Occipital lobe (tissue), 3 donors: ENCODE measurements at places on chromosomes 11 and 22.

DNA sequence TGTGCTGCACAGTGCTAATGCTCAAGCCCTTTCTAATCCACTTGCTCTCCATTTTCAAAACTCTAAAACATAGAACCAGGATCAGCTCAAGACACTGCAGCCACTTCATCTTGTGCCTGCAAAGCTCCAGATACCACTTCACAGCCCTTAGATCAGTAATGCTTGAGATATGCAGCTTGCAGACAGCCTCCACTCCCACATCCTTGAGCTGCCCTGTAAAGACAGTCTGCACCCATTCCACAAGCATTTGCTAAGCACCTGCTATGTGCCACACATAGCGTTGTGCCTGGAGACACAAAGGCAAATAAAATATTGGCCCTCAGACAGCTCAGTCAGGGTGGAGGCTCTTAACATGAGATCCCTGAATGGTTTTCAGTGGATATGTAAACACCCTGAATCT, 192.5 kb upstream of the SNX19 start:
- DNase-seq: no peak

DNA sequence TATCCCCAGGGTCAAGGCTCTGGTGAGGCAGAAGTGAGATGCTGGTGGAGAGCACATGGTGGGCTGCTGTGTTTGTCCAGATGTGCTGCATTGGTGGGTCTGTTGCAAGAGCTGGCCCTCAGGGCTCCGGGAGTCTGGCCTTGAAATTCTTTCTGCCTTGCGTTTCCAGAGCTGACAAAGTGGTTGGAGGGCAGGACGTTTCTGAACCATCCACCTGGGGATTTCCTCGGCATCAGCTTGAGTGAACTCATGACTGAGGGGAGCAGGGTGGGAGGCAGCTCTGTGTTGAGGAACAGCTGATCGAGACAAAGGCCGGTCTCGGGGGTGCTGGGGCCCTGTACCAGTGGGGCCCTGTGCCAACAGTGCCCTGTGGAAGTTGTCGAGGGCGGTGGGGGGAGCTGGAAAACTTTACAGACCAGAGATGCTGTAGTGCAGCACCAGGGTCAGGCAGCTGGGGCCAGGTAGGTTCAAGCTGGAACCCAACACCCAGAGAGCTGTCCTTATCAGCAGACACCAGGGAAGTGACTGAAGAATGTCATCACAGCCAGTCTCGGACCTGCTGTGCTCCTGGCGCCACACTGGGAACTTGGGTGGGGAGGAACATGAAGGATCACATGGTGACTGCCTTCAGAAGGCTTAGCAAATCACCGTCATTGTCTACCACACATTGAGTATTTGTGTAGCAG, 4.9 kb downstream of the TSKU start:
- no peak for DNase-seq

- DNase-seq: no peak
Measured at GRCh38 chr11:9905960-9906791, 242.3 kb downstream of the SWAP70 start.

DNA sequence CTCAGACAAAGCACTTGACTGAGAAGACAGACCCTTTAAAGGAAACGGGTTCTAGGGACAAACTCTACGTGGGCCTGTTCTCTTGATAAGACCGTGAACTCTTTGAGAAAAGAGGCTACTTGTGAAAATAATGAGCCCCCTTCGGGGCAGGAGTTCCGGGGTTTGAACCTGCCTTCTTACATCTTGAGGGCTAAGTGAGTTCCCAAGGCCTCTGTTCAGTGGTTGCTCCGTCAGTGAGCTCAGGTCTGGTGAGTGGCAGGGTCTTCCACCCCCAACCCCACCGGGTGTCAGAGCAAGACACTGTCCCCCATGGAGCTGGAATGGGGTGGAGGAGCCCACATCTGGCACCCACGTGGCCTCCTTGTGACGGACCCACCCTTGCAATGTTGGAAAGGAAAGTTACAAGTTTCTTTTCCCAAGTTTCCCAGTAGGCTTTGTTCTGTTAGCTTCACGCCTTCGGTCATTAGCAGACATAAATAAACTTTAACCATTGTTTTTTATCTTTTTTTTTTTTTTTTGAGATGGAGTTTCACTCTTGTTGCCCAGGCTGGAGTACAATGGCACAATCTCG, 6.3 kb upstream of the SAMM50 start:
- no peak for DNase-seq

GRCh38 chr11:70772950-70773349, 374.6 kb downstream of the CTTN start:
- DNase-seq: no peak

- DNase-seq: no peak
Measured at GRCh38 chr22:37162221-37163095, 12.7 kb upstream of the IL2RB start.

GRCh38 chr11:68750195-68751003, 921 bp downstream of the TESMIN start:
- DNase-seq: no peak

GRCh38 chr11:63491240-63491587, 247 bp upstream of the PLAAT5 start:
- DNase-seq: no peak

DNA sequence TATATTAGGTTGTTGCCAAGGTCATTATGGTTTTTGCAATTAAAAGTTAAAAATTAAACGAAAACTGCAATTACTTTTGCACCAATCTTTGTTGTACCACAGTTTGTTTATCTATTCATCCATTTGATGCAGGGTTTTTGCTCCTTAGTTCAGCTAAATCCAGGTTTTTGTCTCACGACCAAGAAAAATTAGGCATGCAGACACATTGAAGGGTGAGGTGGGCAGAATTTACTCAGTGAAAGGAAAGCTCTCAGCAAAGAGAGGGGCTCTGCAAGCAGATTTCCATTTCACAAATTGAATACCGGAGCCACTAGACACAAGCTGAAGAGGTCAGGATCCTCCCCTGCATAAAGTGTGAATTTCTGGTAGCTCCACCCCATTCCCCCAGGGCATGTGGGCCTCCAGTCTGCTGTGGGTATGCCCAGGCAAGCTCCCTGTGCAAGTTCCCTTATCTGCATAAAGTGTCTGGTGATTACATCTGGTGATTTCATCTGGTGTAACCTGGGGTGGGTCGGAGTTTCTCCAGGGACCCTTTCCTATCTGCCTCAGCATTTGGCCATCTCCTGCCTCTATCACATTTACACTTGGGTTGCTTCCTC, 33.3 kb downstream of the APOL6 start:
- DNase-seq: no peak

- no peak for DNase-seq
Measured at GRCh38 chr11:73266646-73267020, 5.5 kb upstream of the P2RY6 start.

DNA sequence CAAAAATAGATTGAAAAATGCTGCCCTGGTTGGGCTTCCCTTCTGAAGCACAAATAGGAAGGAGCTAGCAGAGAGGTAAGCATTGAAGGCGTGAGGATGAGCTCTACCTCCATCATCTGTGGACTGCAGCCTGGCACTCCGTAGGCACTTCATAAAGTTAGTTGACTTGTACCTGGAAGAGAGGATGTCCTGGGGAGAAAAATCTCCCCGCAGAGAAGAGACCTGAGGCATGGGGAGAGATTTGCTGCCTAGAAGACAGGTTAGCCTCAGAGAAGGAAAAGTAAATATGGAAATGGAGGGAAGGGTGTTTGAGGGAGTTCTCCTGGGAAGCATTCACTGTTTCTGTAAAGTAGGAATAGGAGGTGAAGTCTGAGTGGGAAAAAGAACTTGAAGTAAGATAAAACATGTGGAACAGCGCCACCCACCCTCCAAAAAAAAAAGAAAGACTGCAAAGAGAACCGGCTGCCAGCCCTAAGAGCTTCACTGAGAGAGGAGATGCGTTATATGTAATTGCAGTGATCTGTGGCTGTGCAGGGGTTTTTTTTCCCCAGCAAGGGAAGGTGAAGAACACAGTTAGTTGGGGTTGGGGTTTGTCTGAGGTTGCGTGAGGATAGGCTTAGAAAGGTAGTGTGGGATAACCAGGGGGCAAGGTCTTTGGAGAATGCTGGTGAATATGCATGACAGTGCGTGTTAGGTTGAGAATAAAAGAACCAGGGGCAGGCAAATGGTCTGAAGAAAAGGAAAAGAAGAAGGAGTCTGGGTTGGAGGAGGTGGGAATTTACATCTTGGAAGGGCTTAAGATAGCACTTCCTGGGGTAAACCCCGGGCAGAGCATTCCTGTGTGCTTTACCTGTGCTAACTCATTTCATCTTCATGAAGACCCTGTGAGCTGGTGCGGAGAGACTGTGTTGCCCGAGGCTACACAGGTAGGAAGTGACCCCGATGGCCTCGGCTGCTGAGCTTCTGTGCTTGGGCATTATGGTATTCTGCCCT, 16.0 kb downstream of the TNRC6B start:
- DNase-seq: no peak
